ENCODE measurements at places on chromosomes 7 and 10.

- DNase-seq = no peak
Observed at GRCh38 chr10:101236376-101237080, 7.3 kb upstream of the LBX1 start.

DNA sequence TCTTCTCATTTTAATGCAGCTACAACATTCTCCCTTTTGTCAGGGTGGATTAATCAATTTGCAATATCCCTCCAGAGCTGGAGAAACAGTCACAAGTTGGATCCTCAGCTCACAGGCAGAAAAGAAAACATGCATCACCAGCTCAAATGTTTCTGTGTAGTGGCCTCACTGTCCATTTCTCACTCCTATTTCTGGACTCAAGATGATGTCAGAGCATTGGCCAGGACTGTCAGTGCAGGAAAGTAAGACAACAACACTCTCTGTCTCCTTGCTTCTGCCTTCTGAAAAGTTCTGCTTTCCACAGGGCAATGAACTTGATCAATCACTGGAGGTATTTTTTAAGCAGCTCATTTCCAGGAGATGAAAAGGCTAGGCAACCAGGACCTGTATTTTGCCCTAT, 8.2 kb upstream of the SVIL start:
- no peak for DNase-seq

DNA sequence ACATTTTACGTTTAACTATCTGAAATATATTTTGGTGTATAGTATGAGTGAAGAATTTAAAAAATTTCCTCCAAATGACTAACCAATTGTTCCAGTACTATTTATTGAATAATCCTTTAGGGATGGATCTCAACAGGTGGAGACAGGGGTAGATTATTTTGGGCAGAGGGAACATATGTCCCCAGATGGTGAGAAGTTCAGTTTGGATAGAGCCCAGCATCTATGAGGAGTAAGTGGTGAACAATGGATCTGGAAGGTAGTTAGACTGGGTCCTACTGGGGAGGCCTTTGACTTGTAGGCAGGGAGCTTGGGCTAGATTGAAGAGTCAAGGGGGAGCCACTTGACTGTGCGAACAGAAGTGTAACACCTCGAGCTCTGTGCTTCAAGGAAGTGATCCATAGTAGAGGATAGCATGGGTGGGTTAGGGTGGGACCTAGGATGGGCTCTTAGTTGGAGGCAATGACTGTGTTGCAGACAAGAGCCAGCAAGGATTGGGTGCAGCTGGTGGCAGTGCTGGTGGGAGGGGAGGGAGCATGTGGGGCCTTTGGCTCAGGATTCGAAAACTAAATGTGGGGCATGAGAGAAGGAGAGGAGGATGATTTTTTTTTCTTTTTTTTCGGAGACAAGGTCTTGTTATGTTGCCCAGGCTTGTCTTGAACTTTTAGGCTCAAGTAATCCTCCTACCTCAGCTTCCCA, 3.9 kb upstream of the PURB start:
- DNase-seq = no peak

DNA sequence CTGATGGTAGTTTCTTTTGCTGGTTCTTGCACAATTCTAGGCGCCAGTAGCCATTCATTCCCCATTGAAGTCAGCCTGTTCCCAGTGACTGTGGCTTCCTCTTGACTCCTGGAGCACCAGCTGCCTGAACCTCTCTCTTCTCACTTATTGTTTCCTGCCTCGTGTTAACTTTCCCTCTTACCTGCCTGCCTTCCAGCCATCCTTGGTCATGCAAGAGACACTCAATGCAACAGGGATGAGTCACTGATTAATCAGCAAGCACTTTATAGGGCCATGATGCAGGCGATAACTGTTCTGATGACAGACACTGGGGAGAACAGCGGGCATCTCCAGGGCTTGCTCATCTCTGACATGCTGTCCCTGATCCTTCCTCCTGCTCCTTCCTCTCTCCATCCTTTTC, 122.0 kb downstream of the PLCE1 start:
- DNase-seq = no peak

DNA sequence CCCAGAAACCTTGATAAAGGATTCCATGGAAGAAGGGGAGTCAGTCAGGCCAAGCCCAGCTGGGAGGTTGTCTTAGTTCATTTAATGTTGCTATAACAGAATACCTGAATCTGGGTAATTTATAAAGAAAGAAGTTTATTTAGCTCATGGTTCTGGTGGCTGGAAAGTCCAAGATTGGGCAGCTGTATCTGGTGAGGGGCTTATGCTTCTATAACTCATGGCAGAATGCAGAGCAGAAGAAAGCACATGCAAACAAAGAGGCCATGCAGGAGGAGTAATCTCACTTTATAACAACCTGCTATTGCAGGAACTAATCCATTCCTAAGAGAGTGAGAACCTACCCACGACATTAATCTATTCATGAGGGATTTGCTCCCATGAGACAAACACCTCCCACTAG, 54.2 kb upstream of the ANKRD1 start:
- no peak for DNase-seq

- DNase-seq = no peak
Observed at GRCh38 chr7:83976302-83976701, 218.3 kb downstream of the SEMA3A start.

- DNase-seq = no peak
Observed at GRCh38 chr10:113362645-113363091, 190.2 kb upstream of the HABP2 start.

- no peak for DNase-seq
Observed at GRCh38 chr10:11304906-11305585, 287.4 kb downstream of the CELF2 start.

- no peak for DNase-seq
Observed at GRCh38 chr10:14244801-14245211, 85.9 kb downstream of the FRMD4A start.

- no peak for DNase-seq
Observed at GRCh38 chr7:44348851-44349781, 23.7 kb upstream of the CAMK2B start.

DNA sequence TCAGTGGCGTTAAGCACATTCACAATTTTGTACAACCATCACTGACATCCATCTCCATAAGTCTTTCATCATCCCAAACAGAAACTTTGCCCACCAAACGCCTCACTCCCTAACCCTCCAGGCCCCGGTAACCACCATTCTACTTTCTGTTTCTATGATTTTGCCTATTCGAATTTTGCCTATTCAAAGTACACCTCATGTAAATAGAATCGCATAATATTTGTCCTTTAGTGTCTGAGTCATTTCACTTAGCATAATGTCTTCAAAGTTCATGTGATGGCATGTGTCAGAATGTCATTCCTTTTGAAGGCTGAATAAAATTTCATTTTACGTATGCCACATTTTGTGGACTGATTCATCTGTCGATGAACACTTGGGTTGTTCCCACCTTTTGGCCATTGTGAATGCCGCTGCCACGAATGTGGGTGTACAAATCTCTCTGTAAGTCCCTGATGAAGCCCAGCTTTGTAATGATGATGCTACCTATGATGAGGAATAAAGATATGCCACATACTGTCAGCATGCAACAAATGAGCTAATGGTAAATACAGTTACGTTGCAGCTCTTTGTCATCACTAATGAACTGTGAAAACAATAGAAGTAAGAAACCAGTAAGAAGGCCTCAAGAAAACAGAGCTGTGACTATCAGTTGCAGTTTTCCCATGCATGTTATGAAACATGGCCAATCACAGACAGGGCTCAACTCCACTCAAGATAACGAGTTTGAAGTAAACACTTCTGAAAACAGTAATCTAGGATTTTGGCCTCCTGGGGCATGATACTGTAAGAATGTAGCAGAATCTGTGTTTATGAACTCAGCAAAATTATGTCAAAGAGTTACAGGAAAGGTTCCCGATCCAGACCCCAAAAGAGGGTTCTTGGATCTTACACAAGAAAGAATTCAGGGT, 120.0 kb downstream of the ADAM12 start:
- no peak for DNase-seq

DNA sequence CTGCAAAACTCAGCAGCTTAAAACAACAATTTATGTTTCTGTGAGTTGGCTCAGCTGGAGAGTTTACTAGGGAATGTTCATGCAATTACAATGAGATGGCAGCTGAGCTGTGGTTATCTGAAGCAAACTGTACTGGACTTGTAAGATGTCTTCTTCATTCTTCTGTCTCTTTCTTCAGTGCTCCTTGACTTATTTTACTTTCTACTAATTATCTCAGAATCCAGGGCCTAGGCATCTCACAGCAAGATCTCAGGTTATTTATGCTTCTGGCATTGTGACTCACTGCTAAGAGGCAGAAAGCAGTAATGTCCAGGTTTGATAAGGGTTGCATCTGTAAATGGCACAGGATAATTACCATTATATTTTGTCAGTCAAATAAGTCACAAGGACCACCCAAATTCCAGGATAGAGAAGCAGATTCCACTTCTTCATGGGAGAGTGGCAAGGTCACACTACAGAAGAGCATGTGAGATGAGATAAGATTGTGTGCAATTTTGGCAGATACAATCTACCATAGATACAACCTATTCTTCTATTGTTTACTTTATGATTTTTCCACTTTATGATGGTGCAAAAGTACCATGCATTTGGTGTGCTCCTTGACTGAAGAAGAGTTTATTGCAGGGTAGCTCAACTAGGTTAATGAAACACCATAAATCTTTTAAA, 16.8 kb downstream of the VIM start:
- no peak for DNase-seq

Data from stimulated activated CD4-positive, alpha-beta T cell treated with anti-CD3 and anti-CD28 coated beads, Interleukin-15, amount 100 ng/mL, for 48 hours (primary cell).